Fibroblast of the aortic adventitia (primary cell): ENCODE measurements at places on chromosomes 2 and 18. TPM values are rescaled to one million over a fixed set of nuclear protein-coding genes. Genes with fewer than 3 reads are reported as not detected.

Gene CDK15
- total RNA-seq = 4.5 and 7.0 TPM in 2 replicates

Gene RGPD6
- 34.9 and 45.0 TPM in 2 replicates for total RNA-seq

Gene SKOR2
- not detected in 2 replicates for total RNA-seq

Gene TWIST2
- total RNA-seq = 15.8 and 64.1 TPM in 2 replicates

Gene ALPG
- total RNA-seq = not detected in 2 replicates

Gene GRP
- not detected in 2 replicates for total RNA-seq

Gene PIEZO2
- 1.6 and 40.2 TPM in 2 replicates for total RNA-seq

Gene STARD6
- not detected in 2 replicates for total RNA-seq

Gene FAM98A
- 41.8 and 58.7 TPM in 2 replicates for total RNA-seq

Gene SH3RF3
- 2.1 and 8.4 TPM in 2 replicates for total RNA-seq

Gene PLEK
- under 0.01 TPM in 1 of 2 replicates, not detected in the other for total RNA-seq

Gene COLEC12
- 63.9 and 109 TPM in 2 replicates for total RNA-seq

Gene PPP3R1
- total RNA-seq = 10.6 and 38.6 TPM in 2 replicates

Gene ACTG2
- 2.4 TPM in 1 of 2 replicates, not detected in the other for total RNA-seq

Gene IL36B
- not detected in 2 replicates for total RNA-seq

Gene DSG1
- not detected in 2 replicates for total RNA-seq

Gene OST4
- 36.5 and 300 TPM in 2 replicates for total RNA-seq

Gene FAM237A
- total RNA-seq = not detected in 2 replicates

Gene INHA
- total RNA-seq = 0.18 and 2.0 TPM in 2 replicates

Gene EPB41L3
- 28.0 and 37.3 TPM in 2 replicates for total RNA-seq

Gene PPP1R1C
- total RNA-seq = 1.4 TPM in 1 of 2 replicates, not detected in the other

Gene RBKS
- 1.3 and 1.4 TPM in 2 replicates for total RNA-seq

Gene UGT1A9
- total RNA-seq = not detected in 2 replicates

Gene REG1B
- not detected in 2 replicates for total RNA-seq
